ENCODE measurements at places on chromosomes 4 and X.

DNA sequence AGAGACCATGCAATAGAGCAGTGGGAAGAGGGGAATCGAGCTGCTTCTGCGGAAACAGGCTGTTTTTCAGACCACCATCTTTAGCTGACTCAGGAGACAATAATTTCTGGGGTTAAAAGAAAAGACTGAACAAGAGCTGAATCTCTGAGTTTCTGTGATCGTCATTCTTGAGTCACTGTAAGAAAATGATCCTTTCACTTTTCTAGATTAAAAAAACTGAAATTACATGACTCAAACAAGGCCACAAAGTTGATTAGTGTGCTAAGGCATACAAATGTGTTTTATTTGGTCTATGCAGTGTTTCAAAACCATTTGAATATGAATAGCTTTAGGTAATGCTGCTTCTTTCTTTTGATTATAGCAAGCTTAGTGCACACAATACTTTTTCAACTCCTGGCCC lies 194.4 kb upstream of the RPL34 start:
- DNase-seq = no peak

- no peak for DNase-seq
Measured at GRCh38 chr4:60812811-60813210, 387.3 kb upstream of the ADGRL3 start.

- no peak for DNase-seq
Measured at GRCh38 chrX:135973025-135973547, 702 bp downstream of the MMGT1 start.

DNA sequence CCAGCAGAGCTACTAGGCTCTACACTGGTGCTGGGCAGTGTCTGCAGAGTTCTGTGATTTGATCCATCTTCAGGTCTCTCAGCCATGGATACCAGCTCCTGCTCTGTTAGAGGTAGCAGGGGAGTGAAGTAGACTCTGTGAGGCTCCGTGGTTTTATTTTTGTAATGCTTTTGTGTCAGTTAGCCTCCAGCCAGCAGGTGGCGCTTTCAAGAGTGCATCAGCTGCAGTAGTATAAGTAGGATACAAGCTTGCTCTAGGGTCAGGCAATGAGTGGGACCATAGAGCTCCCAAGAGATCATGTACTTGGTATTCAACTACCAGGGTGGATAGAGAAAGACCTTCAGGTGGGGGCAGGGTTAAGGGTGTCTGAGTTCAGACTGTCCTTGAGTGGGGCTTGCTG lies 362.5 kb upstream of the TRAM1L1 start:
- no peak for DNase-seq

DNA sequence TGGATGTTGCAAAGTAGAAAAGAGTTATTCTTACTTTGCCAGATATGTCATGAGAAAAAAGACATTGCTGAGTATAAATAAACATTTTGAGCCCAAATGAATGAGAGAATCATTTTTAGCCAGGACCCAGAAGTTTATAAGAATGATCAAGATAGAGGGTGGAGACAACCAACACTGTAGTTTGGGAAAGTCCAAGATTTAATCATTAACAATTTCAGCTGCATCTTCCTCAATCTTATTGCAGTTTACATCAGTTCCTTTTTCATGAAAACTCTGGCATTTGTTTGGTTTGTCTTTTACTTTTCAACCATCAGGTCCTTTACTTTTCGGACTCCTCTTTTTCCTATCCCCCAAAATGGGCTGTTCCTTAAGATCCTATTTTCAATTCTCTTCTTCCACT lies 645.9 kb downstream of the ANKRD50 start:
- no peak for DNase-seq

GRCh38 chr4:168538632-168539031 lies 41.8 kb downstream of the PALLD start:
- DNase-seq = no peak

DNA sequence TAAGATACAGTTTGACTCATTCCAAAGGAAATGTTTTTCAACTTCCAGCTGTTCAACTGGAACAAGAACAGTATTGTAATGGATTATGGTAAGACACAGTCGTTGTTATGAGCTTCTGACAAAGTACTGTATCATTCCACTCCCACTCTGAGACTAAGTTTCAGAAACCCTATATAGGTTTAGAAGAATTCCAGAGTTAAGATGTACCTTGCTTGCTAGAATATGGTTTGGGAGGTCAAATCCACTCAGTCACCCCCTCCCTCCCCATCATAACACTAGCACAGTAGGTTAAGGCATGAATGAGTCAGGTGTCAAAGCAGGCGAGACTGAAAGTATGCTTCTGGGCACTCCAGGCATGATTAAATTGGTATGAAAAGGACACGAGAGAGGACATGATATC lies 339.7 kb downstream of the DMD start:
- DNase-seq = no peak

GRCh38 chr4:186725469-186726425 lies 2.1 kb upstream of the FAT1 start:
- DNase-seq = no peak

DNA sequence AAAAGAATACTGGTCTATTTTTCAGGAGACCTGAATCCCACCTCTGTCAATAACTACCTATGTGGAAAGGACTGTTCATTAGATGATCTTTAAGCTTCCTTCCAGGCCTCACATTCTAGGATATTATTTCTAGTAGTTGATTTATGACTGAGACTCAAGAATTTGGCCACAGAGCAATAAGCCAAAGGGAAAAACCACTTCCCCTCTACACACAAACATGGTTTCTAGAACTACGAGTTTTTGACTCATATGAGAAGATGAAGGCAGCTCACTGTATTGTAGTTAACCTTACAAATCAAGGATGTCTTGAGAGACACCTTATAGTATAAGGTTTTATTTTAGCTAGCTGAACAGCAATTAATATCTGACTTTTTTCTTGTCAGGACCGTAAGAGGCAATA lies 36.9 kb upstream of the GDPD2 start:
- DNase-seq = no peak

DNA sequence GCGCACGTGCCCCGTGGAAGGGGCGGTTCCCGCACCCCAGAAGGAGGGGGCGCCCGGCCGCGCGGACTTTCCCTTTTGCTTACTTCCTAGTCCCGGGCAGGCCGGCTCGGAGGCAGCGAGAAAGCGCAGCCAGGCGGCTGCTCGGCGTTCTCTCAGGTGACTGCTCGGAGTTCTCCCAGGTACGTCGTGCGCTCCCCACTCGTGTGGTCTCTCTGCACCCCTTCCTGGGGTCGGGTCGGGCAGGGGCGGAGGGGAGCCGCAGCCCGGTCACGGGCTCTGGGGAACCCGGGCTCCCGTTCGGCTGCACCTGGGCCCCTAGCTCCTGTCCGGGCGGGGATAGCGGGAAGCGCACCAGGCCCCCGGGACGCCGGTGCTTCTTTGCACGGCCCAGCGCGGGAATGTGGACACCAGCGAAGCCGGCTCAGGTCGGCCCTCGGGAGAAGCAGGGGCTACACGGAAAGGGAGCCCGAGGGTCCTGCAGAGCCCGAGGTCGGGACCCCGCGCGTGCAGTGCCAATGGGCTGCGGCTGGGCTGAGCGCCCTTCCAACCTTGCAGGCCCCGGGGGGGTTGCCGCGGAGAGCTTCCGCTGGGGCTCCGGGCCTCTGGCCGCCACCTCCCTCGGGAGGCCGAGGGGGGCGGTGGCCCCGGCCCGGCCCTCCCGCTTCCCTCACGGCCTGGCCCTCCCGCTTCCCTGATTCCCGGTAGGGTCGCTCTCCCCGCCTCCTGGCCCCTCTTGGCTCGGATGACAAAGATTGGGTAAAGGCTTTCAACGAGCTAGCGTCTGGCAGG lies at the start of gene TLR2:
TLR2 (plus strand) TSS at position 99 of the 789 bp plus-strand sequence. CDS start 18,628 bp downstream, outside the sequence.
- DNase-seq = peak; percentile 15

- DNase-seq = no peak
Measured at GRCh38 chrX:75151827-75152592, 4.1 kb downstream of the ABCB7 start.

DNA sequence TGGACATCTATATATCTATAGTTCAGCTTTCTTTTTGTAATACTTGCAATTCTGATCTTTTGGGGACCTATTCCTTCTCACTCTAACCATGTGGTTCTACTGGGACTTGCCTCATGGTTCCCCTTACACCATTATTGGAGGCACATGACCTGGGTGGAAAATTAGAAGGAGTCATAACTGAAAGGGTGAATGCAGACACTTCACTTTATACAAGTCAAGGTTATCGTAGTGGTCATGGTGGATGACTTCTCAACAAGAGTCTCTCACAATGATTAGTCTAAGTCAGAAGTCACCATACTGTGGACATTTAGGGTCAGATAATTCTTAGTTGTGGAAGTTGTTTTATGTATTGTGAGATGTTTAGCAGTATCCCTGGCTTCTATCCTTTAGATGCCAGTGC lies 10.5 kb upstream of the EIF4E start:
- DNase-seq = no peak

DNA sequence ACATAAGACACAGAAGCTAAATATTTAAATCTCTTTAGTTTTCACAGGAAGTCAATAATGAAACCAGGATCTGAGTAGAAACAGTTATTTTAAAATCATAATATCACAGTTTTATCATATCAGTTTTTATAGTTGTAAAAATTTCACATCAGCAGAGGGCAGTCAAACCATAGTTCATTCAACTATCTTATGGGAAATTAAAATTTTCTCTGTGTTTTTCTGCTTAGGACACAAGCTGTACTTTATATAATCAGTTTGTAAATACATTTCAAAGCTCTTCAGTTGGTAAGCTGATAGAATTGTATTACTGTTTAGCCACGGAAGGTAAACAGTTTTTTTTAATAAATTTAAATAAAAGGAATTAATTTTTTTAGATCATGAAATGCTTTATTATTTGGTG lies 204.8 kb upstream of the NUDT6 start:
- DNase-seq = no peak

- no peak for DNase-seq
Measured at GRCh38 chrX:5788910-5789309, 439.8 kb downstream of the NLGN4X start.

DNA sequence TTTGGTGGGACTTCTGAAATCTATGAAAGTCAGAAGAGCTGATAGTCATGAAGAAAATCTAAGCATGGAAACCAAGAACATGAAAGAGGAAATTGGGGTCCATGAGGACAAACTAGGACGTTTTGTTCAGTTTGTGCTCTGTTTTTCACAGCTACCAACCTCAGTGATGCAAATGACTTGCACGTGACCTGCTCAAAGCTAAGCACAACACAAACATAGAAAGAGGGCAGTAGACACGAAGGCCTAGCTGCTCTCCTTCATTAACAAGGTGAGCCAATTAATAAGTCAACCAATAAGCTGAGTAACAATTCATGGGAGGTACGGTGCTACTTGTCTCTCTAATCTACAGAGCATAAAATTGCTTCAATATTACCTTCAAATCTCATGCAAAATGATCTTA lies 684.1 kb downstream of the TRAM1L1 start:
- DNase-seq = no peak

DNA sequence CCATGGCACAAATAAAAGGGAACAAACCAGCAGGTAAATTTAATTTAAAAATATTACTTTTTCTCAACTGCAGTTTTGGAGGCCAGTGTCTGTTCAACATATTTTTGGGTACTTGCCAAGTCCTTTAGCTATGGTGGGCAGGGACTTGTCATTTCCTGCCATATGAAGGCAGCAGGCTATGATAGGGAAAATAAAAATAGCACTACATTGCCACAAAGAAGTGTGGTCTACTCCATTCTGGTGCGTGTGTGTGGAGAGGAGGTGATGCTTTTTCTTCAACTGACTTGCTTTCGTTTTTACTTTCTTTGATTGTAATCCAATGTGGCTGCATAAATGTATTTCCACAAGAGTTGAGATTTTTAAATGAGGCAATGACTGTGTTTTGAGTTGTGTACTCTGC lies 17.2 kb downstream of the GPR174 start:
- no peak for DNase-seq

Data from activated naive CD4-positive, alpha-beta T cell (primary cell).